SK-N-SH (cell line): ENCODE measurements at places on chromosomes 13 and 19. TPM values are rescaled to one million over a fixed set of nuclear protein-coding genes. Genes with fewer than 3 reads are reported as not detected.

DNA sequence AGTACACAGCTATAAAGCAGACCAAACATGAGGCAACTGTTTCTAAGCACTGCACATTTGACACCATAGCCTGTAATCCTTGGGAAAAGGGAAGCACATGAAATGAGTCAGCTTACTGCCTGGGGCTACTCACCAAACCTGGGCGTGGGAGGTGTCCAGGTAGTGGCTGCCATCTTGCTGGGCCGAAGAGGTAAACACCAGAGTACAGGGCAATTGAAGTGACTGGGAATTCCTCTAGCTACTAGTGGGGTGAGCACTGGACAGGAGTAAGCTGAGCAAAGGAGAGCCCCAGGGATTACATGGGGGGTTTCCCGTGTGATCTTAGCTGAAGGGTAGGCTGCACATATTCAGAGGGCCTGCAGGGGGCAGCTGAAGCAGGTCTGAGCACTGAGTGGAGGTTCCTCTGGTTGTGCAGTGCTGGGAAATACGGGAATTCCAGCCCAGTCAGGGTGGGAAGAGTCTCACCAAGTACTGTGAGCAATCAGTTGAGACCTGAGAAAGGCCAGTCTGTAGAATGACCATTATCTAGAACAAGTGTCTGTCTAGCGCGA, 140.5 kb downstream of the SLC7A1 start:
- no peaks in the 10 kb centered on the region for H3K27me3 ChIP-seq
- peaks cover 26% of the 10 kb centered on the region for H3K4me1 ChIP-seq

DNA sequence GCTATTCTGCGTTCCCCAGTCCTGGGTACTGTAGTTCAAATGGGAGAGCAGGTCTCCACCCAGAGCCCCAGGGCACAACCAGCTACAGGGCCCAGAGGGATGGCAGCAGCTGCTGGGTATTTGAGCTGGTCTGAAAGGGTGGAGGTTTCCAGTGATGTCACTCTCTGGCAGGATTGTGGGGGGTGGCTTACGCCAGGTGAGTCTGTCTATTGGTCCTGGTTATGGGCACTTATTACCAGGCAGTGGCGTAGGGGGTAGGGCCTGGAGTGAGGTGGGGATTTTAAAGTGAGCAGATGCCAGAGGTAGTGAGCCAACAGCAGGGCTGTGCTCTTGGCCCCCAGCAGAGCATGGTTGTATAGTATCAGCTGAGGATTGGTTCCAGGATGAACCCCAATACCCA, 6.2 kb downstream of the RPS19 start:
- H3K36me3 ChIP-seq, result peaks cover 87% of the 10 kb centered on the region
- DNase-seq, result peak; percentile 15
- H3K27me3 ChIP-seq, result no peaks in the 10 kb centered on the region
- H3K27ac ChIP-seq, result no peak overlapping the region; the same call in 1 of the 2 replicates
- H3K4me3 ChIP-seq, result no peak overlapping the region

DNA sequence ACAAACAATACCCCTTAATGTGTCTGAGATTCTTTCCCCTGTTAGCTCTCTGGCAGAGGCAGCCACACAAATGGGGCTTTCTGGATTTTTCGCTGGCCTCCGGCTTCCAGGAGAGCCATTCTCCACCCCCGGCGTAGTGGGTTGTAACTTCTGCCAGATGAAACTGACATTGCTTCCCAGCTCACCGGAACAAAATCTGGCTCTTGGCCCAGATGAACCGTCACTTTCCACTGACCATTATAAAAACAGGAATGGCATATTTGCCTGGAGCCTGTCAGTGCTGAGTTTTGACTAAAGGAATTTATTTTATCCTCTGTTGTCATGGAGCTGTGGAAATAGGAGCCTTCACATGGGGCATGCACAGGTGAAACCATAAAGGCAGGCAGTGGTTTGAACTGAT, 120.6 kb upstream of the GPR12 start:
- peak; percentile 56 for DNase-seq
- H3K36me3 ChIP-seq, result no peaks in the 10 kb centered on the region

- H3K36me3 ChIP-seq, result peaks cover 10% of the 10 kb centered on the region; the same call in 1 of the 2 replicates
- H3K4me3 ChIP-seq, result peak overlapping the region; percentile 93
- no peaks in the 10 kb centered on the region for H3K27me3 ChIP-seq
- peaks cover 22% of the 10 kb centered on the region for H3K4me1 ChIP-seq
Measured at GRCh38 chr19:47226426-47227351, 4.3 kb downstream of the BBC3 start.

GRCh38 chr19:47020132-47020805, 632 bp downstream of the NPAS1 start:
- H3K27me3 ChIP-seq, result peaks cover 39% of the 10 kb centered on the region
- no peaks in the 10 kb centered on the region for H3K36me3 ChIP-seq
- no peak overlapping the region for H3K27ac ChIP-seq
- H3K4me1 ChIP-seq, result peaks cover 19% of the 10 kb centered on the region; the same call in 1 of the 2 replicates
- peak overlapping the region; percentile 35 for H3K4me3 ChIP-seq
- DNase-seq, result peak; percentile 56

DNA sequence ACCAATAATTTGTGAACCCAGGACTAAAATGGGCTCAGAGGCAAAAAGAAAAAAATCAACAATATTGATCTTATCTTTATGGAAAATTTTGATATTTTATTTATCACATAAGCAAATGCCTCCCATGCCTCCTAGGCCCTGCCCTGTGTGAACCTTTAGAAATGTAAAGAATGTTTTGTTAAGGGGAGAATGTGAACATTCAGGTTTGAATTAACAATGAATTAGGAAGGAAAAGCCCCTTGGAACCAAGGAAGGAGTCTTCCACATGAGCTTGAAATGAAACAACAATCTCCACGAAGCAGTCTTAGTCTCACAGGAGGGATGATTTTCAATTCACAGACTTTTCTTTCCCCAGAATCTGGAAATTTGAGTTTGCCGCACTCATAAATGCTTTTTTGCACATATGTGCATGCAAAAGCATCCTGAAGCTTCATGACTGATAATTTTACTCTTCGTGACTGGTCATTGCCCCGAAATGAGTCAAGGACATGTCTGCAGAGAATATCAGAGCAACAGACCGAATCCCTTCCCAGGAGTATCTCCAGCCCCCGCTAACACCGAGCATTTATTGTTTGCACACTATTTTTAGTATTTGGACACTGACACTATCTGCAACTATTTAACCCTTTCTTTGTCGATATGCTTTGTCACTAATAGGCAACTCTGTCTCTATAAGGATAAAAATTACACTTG, 135.2 kb downstream of the DCT start:
- H3K27ac ChIP-seq, result peak overlapping the region; percentile 73
- H3K4me1 ChIP-seq, result peaks cover 22% of the 10 kb centered on the region
- H3K27me3 ChIP-seq, result no peaks in the 10 kb centered on the region
- no peaks in the 10 kb centered on the region for H3K36me3 ChIP-seq

GRCh38 chr13:96835546-96835945, 158.7 kb downstream of the OXGR1 start:
- no peak for DNase-seq
- H3K27ac ChIP-seq, result no peak overlapping the region
- H3K4me1 ChIP-seq, result no peaks in the 10 kb centered on the region
- no peaks in the 10 kb centered on the region for H3K36me3 ChIP-seq
- H3K4me3 ChIP-seq, result no peak overlapping the region
- no peaks in the 10 kb centered on the region for H3K27me3 ChIP-seq

- no peaks in the 10 kb centered on the region; the same call in 1 of the 2 replicates for H3K4me1 ChIP-seq
- no peak for DNase-seq
- H3K27me3 ChIP-seq, result no peaks in the 10 kb centered on the region
- no peak overlapping the region for H3K4me3 ChIP-seq
- no peaks in the 10 kb centered on the region for H3K36me3 ChIP-seq
Measured at GRCh38 chr19:44925114-44925891, 10.9 kb downstream of the APOC1 start.

GRCh38 chr13:54337540-54337939, 1308.9 kb downstream of the OLFM4 start:
- H3K27me3 ChIP-seq, result no peaks in the 10 kb centered on the region
- no peak overlapping the region for H3K4me3 ChIP-seq
- no peaks in the 10 kb centered on the region for H3K36me3 ChIP-seq
- H3K4me1 ChIP-seq, result no peaks in the 10 kb centered on the region
- H3K27ac ChIP-seq, result no peak overlapping the region

- no peak overlapping the region for H3K4me3 ChIP-seq
- no peaks in the 10 kb centered on the region for H3K4me1 ChIP-seq
- H3K27me3 ChIP-seq, result peaks cover 25% of the 10 kb centered on the region; the same call in 1 of the 2 replicates
- H3K36me3 ChIP-seq, result no peaks in the 10 kb centered on the region
- H3K27ac ChIP-seq, result no peak overlapping the region
- peak; percentile 43 for DNase-seq
Measured at GRCh38 chr19:35596366-35596999, 10.5 kb downstream of the PMIS2 start.

GRCh38 chr19:18520848-18521691, 800 bp downstream of the ELL start:
- no peaks in the 10 kb centered on the region for H3K27me3 ChIP-seq
- H3K4me3 ChIP-seq, result peak overlapping the region; percentile 97
- H3K4me1 ChIP-seq, result peaks cover 11% of the 10 kb centered on the region; the same call in 1 of the 2 replicates
- H3K36me3 ChIP-seq, result no peaks in the 10 kb centered on the region
- no peak for DNase-seq

DNA sequence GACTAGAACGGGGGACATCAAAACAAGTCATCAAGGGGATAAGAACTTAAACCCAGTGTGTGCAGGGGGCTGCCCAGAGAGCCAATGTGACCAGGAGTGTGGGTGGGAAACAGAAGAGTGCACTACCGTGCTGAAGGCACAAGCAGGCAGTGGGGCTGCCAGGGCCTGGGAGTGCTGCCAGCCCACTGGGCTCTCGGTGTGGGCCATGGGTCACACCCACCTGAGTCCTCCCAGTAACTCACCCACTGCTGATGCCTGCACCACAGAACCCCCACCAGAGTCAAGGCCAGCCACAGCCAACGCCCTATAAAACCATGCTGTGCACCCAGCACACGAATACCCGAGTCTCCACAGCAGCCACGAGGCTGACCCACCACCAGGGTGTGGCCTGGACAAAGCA, 8.5 kb downstream of the MED26 start:
- DNase-seq, result no peak
- H3K4me3 ChIP-seq, result no peak overlapping the region
- H3K36me3 ChIP-seq, result peaks cover 20% of the 10 kb centered on the region; the same call in 1 of the 2 replicates
- no peaks in the 10 kb centered on the region for H3K27me3 ChIP-seq
- no peaks in the 10 kb centered on the region for H3K4me1 ChIP-seq

DNA sequence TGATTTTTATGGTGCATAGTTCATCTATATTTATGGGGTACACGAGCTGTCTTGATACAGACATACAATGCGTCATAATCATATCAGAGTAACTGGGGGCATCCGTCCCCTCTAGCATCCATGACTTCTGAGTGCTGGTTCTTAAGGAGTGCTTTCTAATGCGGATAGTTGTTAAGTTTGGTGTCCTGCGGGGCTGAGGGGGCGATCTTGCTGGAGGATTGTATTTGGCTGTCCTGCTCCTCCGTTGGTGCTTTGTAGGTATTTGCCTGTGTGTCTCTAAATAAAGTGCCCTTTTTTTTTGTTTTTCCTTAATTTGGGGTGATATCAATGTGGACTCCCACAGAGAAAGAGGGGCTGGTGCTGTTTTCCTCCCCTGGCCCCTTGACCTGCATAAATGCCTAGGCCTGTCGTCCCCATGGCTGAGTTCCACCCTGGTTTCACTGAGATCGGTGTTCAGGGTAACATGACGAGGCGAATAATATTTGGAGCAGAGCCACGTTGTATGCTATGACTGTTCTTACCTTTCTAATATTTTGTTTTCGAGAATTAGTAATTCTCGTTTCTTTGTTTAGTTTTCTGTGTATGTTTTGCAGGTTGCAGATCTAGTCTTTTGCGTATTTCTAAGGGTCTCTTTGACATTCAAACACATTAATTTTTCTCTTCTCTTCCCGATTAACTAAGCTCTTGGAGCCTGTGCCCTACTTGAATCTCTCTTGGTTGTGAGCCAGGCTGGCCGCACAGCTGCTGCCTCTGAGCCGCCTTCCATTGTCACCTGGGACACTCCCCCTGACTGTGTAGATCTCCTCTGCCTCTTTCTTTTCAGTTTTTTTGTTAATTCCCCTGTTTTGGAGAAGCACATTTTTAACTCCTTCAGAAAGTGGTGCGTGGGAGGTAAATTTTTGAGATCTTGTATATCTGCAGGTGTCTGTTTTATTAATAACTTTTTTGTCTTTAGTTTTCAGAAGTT, 100.3 kb downstream of the ARHGEF7 start:
- H3K4me3 ChIP-seq, result no peak overlapping the region
- no peak for DNase-seq
- no peaks in the 10 kb centered on the region for H3K27me3 ChIP-seq
- H3K27ac ChIP-seq, result no peak overlapping the region
- H3K36me3 ChIP-seq, result peaks cover 5% of the 10 kb centered on the region
- peaks cover 29% of the 10 kb centered on the region for H3K4me1 ChIP-seq

DNA sequence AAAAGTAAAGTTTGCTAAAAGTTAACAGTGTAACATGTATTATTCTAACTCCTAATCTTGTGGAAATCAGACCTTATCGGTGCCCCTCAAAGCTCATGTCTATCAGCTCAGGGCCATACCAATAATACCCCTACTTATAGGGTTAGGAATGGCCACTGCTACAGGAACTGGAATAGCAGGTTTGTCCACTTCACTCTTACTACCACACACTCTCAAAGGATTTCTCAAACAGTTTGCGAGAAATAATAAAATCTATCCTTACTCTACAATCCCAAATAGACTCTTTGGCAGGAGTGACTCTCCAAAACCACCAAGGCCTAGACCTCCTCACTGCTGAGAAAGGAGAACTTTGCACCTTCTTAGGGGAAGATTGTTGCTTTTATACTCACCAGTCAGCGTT, 1677.7 kb downstream of the OLFM4 start:
- H3K36me3 ChIP-seq, result no peaks in the 10 kb centered on the region
- no peak overlapping the region for H3K4me3 ChIP-seq
- H3K27ac ChIP-seq, result no peak overlapping the region
- DNase-seq, result no peak
- no peaks in the 10 kb centered on the region for H3K27me3 ChIP-seq
- no peaks in the 10 kb centered on the region for H3K4me1 ChIP-seq

GRCh38 chr13:21782736-21783135, 111.9 kb downstream of the FGF9 start:
- H3K36me3 ChIP-seq, result no peaks in the 10 kb centered on the region
- no peaks in the 10 kb centered on the region for H3K27me3 ChIP-seq
- no peaks in the 10 kb centered on the region for H3K4me1 ChIP-seq
- H3K4me3 ChIP-seq, result no peak overlapping the region
- H3K27ac ChIP-seq, result no peak overlapping the region

- H3K4me1 ChIP-seq, result peaks cover 2% of the 10 kb centered on the region
- no peaks in the 10 kb centered on the region for H3K27me3 ChIP-seq
- DNase-seq, result peak; percentile 35
- H3K4me3 ChIP-seq, result no peak overlapping the region
Measured at GRCh38 chr13:96769874-96770273, 224.4 kb downstream of the OXGR1 start.

DNA sequence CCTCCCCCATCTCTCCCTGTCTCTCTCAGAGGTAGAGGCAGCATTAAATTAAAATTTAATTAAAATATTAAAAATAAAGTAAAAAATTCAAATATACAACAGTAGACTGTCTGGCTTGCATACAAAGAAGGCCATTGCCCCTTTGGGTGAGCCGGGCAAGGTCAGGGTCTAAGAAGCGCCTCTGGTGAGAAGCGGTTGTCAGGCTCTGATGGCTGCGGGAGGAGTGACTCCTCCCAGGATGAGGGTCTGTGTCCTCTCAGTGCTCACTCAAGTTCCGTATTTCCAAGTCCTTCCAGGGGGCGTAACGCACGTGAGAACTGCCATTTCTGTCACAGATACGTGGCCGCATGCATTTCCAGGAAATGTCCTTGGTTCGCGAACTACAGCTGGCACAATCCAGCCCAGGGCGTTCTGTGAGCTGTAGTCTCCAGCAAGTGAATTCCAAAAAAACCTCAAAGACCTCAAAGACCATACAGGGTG, 737 bp upstream of the ZNF181 start:
- no peaks in the 10 kb centered on the region for H3K27me3 ChIP-seq
- peak; percentile 61 for DNase-seq
- peak overlapping the region; percentile 86 for H3K27ac ChIP-seq
- H3K4me3 ChIP-seq, result peak overlapping the region; percentile 80

The IL11 gene
- 13.2 and 16.1 TPM in 2 replicates for polyA plus RNA-seq

The TNFAIP8L1 gene
- polyA plus RNA-seq, result 5.7 and 6.4 TPM in 2 replicates

The COPE gene
- 412 and 450 TPM in 2 replicates for polyA plus RNA-seq

The MAU2 gene
- polyA plus RNA-seq, result 17.6 and 19.4 TPM in 2 replicates

The ZNF761 gene
- 5.9 and 8.5 TPM in 2 replicates for polyA plus RNA-seq

The HPN gene
- 0.05 TPM in 1 of 2 replicates, not detected in the other for polyA plus RNA-seq

The STAP2 gene
- polyA plus RNA-seq, result 6.0 and 7.6 TPM in 2 replicates

The KLK6 gene
- polyA plus RNA-seq, result not detected in 2 replicates
